ENCODE measurements at places on chromosomes 1 and 21. TPM values are rescaled to one million over a fixed set of nuclear protein-coding genes. Genes with fewer than 3 reads are reported as not detected.

The LCE1D gene
- total RNA-seq, result not detected

The TMEM269 gene
- 0.44 TPM for total RNA-seq

The MCM3AP gene
- 90.1 TPM for total RNA-seq

The RRP15 gene
- 16.1 TPM for total RNA-seq

The APP gene
- total RNA-seq, result 18.7 TPM

The RPL22 gene
- total RNA-seq, result 565 TPM

The FHAD1 gene
- not detected for total RNA-seq

The DCDC2B gene
- total RNA-seq, result not detected

The KRTAP12-2 gene
- not detected for total RNA-seq

The KCNE2 gene
- total RNA-seq, result not detected

The TNFRSF1B gene
- total RNA-seq, result 100 TPM

The DDR2 gene
- 0.25 TPM for total RNA-seq

The SMCP gene
- total RNA-seq, result not detected

The FCRL1 gene
- total RNA-seq, result 3.4 TPM

The MRAP gene
- not detected for total RNA-seq

The RGS5 gene
- 0.71 TPM for total RNA-seq

The SDHC gene
- 41.9 TPM for total RNA-seq

The OPTC gene
- total RNA-seq, result not detected

The NPPB gene
- not detected for total RNA-seq

The CFAP74 gene
- not detected for total RNA-seq

The KHDC4 gene
- total RNA-seq, result 47.4 TPM

The IL20 gene
- not detected for total RNA-seq

The OR2L8 gene
- 0.36 TPM for total RNA-seq

The CDCA8 gene
- 0.25 TPM for total RNA-seq

The ELAVL4 gene
- total RNA-seq, result not detected

The SPRR2F gene
- total RNA-seq, result not detected

The CA6 gene
- 1.6 TPM for total RNA-seq

The DNAJC16 gene
- total RNA-seq, result 8.5 TPM

The VHLL gene
- not detected for total RNA-seq

The STIL gene
- total RNA-seq, result 1.8 TPM

The FTCD gene
- total RNA-seq, result 1.3 TPM

The AMY1C gene
- total RNA-seq, result not detected

The RALGPS2 gene
- total RNA-seq, result 7.2 TPM

The MAN1C1 gene
- 25.7 TPM for total RNA-seq

The RBM11 gene
- total RNA-seq, result 15.7 TPM

The F5 gene
- total RNA-seq, result 0.30 TPM

The BRDT gene
- 0.86 TPM for total RNA-seq

The ZFP69 gene
- total RNA-seq, result 0.92 TPM

The CDA gene
- total RNA-seq, result not detected

The FCAMR gene
- not detected for total RNA-seq

The COL9A2 gene
- 4.0 TPM for total RNA-seq

The LIPI gene
- total RNA-seq, result not detected

All from CD8-positive, alpha-beta T cell (primary cell).